Activated CD8-positive, alpha-beta memory T cell treated with anti-CD3 and anti-CD28 coated beads, Interleukin-2, amount 50 U/mL, for 4 hours (primary cell): ENCODE measurements at places on chromosomes 16 and 17.

DNA sequence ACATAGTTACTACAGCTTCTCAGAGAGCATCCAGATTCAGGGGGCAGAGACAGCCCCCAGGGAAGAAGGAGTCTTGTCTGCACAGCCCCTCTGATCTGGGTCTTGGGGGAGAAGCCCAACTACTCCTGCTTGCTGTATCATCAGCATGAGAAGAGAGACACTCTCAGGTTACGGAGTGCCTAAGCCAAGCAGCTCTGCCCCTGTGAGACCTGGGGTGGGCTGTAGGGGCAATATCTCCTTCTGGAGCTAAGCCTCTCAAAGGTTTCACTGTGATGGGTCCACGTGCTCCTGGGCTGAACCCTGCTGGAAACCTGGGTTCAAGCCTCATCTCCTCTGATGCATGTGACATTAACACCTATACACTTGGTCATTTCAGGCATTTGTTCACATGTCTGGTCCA lies 123.2 kb downstream of the CPPED1 start:
- no peak for DNase-seq

GRCh38 chr16:67398546-67399217 lies 5.4 kb upstream of the TPPP3 start:
- no peak for DNase-seq

DNA sequence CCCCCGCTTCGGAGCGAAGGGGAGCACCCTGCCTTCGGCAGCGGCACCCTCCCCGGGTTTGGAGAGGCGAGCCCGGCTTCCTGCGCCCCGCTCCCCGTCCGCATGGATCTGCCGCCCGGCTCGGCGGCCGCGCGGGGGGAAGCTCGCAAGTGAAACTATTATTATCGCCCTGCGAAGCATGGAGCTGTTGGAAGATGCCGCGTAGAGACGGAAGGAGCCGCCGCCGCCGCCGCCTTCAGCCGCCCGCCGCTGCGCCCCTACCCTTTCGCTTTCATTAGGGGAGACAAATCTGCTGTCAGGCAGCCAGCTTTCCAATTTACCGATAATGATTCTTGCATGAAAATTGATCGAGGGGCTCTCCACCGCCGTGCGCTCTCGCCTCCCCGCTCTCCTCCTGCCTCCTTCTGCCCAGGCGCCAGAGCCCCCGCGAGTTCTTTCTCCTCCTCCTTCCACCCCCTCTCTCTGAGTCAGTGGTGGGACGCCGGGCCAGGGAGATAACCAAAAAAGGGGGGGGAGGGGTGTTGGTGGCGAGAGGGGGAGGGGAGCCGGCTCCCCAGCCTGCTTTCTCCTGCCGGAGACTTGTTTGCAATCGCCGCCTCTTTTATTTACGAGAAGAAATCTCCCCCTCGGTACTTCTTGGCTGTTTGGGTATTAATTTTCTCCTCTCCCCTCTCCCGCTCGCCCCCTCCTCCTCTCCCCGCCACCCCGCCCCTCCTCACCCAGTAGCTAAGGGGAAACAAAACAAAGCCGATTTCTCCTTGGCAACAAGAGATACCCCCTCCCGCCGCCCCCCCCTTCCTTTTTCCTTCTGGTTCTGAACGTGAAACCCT lies 58.0 kb upstream of the GSE1 start:
- peak; percentile 72 for DNase-seq

- no peak for DNase-seq
Observed at GRCh38 chr17:4583206-4583605, 1.1 kb upstream of the SMTNL2 start.

GRCh38 chr17:45906237-45906636 lies 11.9 kb downstream of the MAPT start:
- DNase-seq = no peak

DNA sequence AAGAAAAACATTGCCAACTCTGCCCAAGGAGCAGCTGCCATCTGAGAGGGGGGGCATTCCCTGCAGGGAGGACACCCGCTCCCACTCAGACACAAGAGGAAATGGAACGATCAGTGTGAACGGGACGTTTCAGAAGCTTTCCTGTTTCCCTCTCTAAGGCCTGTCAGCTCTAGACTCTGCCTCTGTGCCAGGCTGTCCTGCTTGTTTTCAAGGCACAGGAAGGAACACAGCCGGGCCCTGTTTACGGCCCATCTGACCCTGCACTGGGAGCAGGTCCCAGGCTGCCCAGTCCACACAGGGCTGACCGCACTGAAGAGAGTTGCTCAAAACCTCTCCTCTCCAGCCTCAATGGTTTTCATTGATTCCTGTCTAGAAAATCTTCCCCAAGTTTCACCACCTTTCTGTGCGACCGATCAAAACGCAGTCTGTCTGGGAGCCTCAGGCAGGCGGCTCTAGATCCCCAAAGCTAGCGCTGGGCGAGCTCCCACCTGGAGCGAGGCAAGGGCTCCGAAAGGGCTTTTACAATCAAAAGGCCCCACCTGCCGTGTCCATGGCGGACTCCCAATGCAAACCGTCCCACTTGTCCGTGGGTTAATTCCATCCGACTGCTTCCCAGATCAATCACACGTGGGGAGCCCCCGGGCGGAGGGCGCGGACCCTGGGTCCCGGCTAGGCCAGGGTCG lies 1.5 kb downstream of the PIEZO1 start:
- no peak for DNase-seq

DNA sequence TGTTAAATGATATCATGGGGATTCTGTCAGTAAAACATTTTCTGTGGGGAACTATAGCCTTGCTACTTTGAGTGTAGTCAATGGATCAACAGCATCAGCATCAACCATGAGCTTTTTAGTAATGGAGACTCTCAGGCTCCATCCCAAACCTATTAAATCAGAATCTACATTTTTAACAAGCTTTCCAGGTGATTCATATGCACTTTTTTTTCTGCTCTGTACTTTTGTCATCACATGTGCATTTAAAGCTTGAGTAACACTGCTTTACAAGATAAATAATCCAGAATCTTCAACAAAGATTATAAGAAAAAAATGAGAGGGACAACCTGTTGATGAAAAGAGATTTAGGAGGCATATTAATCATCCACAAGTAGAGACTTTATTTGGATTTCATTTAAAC lies 23.5 kb downstream of the NUP93 start:
- no peak for DNase-seq

- peak; percentile 65 for DNase-seq
Observed at GRCh38 chr16:12573730-12574383, 229.8 kb downstream of the CPPED1 start.

- no peak for DNase-seq
Observed at GRCh38 chr16:52227851-52228250, 319.1 kb downstream of the TOX3 start.

GRCh38 chr17:64448665-64449512 lies at the start of gene MILR1:
Gene MILR1, plus strand, starts transcription at chr17:64449115. Its CDS starts 54 bp downstream, at chr17:64449169.
- no peak for DNase-seq
